ENCODE measurements at places on chromosomes 2 and 18. TPM values are rescaled to one million over a fixed set of nuclear protein-coding genes. Genes with fewer than 3 reads are reported as not detected.

HOXD13 gene
- not detected for total RNA-seq

STON1 gene
- total RNA-seq = 1.1 TPM

LYPD6B gene
- not detected for total RNA-seq

CHPF gene
- total RNA-seq = 183 TPM

PLGLB1 gene
- total RNA-seq = 144 TPM

DNA sequence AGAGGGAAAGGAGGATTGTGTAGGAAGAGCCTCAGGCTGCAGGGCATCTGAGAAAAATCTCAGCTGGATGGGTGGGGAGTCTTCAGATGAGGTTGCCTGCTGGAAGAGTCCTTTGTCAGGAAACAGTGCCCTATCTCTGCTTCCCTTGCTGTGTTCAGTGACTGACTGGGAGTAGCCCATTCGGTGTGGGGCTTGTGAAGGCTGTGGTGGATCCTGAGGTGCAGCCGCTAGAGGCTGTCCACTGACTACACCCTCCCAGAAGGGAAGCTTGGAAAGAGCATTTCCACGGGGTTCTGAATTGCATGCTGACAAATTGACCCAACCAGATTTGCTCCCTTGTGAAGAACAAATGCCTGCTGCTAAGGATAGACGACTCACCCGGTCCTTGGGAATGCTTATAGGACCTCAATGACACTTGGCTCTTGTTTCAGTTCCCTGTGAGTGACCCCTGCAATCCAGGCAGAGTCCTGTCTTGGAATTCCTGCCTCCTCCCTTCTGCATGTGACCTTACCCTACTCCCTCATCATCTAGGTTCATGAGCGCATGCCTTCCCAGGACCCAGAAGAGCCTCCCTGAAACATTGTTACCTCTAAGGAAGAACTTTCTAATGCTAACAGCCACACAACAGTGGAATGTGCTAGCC is 109.7 kb upstream of the FAM136A start:
- no peaks in the 10 kb centered on the region for H3K36me3 ChIP-seq
- no peaks in the 10 kb centered on the region for H3K4me1 ChIP-seq
- no peaks in the 10 kb centered on the region for H3K27me3 ChIP-seq
- no peak for DNase-seq
- no peak overlapping the region for H3K27ac ChIP-seq

GRCh38 chr2:230564805-230565779 is 147.6 kb upstream of the CAB39 start:
- H3K4me1 ChIP-seq = no peaks in the 10 kb centered on the region
- H3K27me3 ChIP-seq = no peaks in the 10 kb centered on the region
- DNase-seq = no peak
- H3K4me3 ChIP-seq = no peak overlapping the region

GRCh38 chr2:9050122-9050809 is 46.8 kb upstream of the MBOAT2 start:
- DNase-seq = no peak
- no peaks in the 10 kb centered on the region for H3K4me1 ChIP-seq
- H3K27me3 ChIP-seq = no peaks in the 10 kb centered on the region
- no peak overlapping the region for H3K4me3 ChIP-seq
- no peaks in the 10 kb centered on the region for H3K36me3 ChIP-seq

DNA sequence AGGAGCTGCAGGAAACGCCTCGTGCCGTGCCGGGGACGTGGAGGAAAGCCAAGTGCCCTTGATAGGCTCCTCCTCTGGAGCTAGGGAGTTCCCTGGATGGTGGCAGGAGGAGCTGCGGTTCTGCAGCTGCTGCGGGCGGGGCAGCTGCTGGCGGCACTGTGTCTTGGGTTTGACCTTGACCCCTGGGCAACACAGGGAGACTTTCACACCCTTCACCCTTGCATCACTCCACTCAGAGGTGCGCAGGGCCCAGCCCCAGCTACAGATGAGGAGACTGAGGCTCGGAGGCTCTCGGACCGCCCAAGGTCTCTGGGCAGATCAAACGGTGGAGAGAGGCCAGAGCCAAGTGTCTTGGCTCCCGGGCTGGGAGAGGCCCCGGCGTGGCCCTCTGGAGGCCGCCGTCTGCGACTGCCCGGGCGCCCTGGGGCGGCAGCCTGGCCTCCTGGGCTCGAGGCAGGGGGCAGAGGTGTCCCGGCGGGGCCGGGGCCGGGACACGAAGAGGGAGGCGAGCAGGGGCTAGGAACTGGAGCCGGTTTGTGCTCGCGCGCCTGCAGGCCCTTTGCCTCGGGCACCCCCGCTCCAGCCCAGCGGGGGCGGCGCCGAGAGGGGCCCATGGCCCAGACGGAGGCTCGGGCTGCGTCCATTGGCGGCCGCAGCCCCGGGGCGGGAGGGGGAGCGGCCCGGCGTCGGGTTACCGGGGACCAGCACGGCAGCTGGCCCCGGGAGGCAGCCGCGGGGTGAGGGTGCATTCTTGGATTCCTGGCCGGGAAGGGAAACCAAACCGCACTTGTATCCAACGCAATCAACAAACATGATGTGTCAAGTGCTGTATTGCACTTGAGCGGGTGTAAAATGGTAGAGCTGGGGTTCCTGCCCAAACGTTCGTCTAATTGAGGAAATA is 129.6 kb upstream of the SLC1A4 start:
- H3K4me1 ChIP-seq = no peaks in the 10 kb centered on the region
- peak overlapping the region; percentile 58 for H3K4me3 ChIP-seq
- no peaks in the 10 kb centered on the region for H3K36me3 ChIP-seq
- H3K27me3 ChIP-seq = no peaks in the 10 kb centered on the region
- peak overlapping the region; percentile 82 for H3K27ac ChIP-seq

GRCh38 chr2:4502230-4502843 is 799.0 kb downstream of the DCDC2C start:
- no peak overlapping the region for H3K27ac ChIP-seq
- H3K36me3 ChIP-seq = no peaks in the 10 kb centered on the region
- no peak for DNase-seq
- H3K4me1 ChIP-seq = no peaks in the 10 kb centered on the region

GRCh38 chr2:136051725-136052048 is 66.3 kb upstream of the DARS1 start:
- H3K4me3 ChIP-seq = no peak overlapping the region
- H3K4me1 ChIP-seq = no peaks in the 10 kb centered on the region
- no peak for DNase-seq
- no peaks in the 10 kb centered on the region for H3K27me3 ChIP-seq
- H3K27ac ChIP-seq = no peak overlapping the region

- H3K27me3 ChIP-seq = no peaks in the 10 kb centered on the region
- H3K36me3 ChIP-seq = no peaks in the 10 kb centered on the region
- H3K27ac ChIP-seq = no peak overlapping the region
Observed at GRCh38 chr18:36017232-36017631, 44.8 kb downstream of the RMP24 start.

GRCh38 chr2:40480073-40480472 is 28.2 kb upstream of the SLC8A1 start:
- no peaks in the 10 kb centered on the region for H3K4me1 ChIP-seq
- H3K36me3 ChIP-seq = no peaks in the 10 kb centered on the region
- no peaks in the 10 kb centered on the region for H3K27me3 ChIP-seq
- H3K27ac ChIP-seq = no peak overlapping the region
- no peak overlapping the region for H3K4me3 ChIP-seq

DNA sequence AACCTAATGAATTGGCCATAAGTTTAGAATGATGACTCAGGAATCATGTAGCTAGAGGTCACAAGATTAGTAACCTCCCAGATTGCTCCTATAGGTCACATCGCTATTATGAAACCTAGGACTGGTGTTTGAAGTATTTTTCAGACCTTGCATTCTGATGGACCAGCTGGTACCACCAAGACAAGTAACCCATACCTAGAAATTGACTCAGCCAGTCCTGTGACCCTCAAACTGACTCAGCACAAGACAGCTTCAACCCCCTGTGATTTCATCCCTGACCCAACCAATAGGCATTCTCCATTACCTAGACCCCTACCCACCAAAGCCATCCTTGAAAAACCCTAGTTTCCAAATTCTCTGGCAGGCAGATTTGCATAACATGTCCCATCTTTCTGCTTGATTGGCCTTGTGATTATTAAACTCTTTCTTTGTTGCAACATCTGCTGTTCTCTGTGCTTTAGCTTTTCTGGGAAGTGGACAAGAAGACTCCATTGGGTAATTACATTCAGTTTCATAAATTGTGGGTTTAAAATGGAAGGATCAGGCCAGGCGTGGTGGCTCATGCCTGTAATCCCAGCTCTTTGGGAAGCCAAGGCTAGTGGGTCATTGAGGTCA is 254.9 kb downstream of the IRS1 start:
- H3K4me1 ChIP-seq = peaks cover 7% of the 10 kb centered on the region
- no peaks in the 10 kb centered on the region for H3K27me3 ChIP-seq
- no peak overlapping the region for H3K4me3 ChIP-seq
- DNase-seq = no peak

- no peak overlapping the region for H3K27ac ChIP-seq
- no peaks in the 10 kb centered on the region for H3K4me1 ChIP-seq
- DNase-seq = no peak
- H3K27me3 ChIP-seq = no peaks in the 10 kb centered on the region
- no peaks in the 10 kb centered on the region for H3K36me3 ChIP-seq
- no peak overlapping the region for H3K4me3 ChIP-seq
Observed at GRCh38 chr2:157233506-157233905, 24.0 kb upstream of the GALNT5 start.
